Activated CD4-positive, alpha-beta T cell treated with anti-CD3 and anti-CD28 coated beads for 4 hours (primary cell): ENCODE measurements at places on chromosomes 4 and X.

DNA sequence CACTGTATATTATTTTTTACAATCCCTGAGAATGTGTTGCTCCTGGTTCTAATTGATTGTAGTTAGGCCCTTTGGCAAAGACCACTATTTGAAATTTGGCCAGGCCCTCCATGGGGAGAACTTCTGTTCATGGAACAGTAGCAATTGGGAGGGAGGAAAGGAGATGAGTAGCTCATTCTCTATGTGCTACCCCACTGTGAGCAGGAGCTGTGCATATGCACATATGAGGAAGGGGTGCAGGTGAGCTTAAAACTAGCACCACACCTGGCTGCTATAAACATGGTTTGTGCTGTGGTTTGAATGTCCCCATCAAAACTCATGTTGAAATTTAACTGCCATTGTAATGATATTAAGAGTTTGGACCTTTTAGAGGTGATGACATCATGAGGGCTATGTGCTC lies 1483.2 kb downstream of the PCDH7 start:
- DNase-seq: no peak

GRCh38 chr4:54118850-54119589 lies 19.1 kb downstream of the GSX2 start:
- DNase-seq: no peak

DNA sequence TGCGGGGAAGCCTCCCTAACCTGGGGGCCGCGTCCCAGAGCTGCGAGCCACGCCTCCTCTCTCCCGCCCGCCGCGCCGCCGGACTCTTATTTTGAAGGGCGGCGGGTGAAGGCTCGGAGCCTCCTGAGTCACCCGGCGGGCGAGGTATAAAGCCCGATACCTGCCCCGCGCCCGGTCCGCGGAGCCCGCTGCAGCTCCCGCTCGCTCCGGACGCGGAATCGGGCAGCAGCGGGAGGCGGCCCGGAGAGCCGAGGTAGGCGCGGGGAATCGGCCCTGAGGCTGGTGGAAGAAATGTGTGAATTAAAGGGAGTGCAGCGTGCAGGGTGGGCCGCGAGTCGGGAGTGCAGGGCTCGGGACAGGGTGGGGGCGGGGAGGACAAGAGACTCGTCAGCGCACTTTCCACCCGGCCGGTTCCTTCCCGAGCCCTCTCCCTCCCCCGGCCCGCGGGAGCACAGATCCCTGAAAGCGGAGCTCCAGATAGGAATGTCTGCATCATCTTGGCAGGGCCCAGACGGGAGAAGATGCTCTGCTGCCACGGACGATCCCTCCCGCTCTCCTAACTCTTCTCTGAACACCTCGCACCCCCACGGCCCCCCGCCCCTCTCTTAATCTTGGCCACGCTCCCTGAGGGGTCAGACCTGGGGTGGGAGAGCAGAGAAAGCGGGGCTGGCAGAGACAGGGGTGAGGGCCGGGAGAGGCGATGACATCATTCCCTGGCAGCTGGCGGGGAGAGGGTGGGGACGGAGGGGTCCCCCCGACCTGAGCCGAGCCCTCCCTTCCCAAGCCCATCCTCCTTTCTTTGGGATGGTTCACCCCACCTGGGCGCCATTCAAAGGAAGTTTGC lies 177.9 kb downstream of the CBR4 start:
- peak; percentile 40 for DNase-seq

DNA sequence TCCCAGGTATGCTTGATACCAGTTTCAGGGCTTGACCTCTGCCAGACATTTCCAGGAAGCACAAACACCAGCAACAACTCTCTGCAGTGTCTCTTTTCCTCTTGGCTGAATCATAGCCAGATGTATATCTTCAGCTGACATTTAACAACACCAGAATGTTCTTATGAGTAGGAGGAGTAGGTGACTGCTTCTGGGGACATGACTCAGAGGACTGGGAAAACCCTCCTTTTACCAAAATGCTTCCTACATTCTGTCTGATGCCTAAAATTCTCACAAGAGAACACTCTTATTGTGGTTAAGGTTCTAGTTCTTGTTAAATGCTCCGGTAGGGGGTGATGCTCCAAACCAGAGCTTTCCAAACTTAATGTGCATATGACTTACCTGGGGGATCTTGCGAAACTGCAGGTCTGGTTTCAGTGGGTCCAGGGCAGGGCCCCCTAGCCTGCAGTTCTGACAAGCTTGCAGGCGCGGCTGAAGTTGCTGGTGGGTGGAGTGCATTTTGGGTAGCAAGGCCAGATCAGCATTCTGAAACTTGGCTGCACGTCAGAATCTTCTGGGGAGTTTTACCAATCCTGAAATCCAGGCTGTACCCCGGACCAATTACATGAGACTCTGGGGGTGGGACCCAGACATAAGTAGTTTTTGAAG lies 329.3 kb upstream of the RPS6KA3 start:
- DNase-seq: no peak

- DNase-seq: no peak
These were observed 20.8 kb upstream of the TMEM184C start for GRCh38 chr4:147596377-147596776.

GRCh38 chr4:109559625-109559982 lies 442 bp upstream of the MCUB start:
- DNase-seq: peak; percentile 36

DNA sequence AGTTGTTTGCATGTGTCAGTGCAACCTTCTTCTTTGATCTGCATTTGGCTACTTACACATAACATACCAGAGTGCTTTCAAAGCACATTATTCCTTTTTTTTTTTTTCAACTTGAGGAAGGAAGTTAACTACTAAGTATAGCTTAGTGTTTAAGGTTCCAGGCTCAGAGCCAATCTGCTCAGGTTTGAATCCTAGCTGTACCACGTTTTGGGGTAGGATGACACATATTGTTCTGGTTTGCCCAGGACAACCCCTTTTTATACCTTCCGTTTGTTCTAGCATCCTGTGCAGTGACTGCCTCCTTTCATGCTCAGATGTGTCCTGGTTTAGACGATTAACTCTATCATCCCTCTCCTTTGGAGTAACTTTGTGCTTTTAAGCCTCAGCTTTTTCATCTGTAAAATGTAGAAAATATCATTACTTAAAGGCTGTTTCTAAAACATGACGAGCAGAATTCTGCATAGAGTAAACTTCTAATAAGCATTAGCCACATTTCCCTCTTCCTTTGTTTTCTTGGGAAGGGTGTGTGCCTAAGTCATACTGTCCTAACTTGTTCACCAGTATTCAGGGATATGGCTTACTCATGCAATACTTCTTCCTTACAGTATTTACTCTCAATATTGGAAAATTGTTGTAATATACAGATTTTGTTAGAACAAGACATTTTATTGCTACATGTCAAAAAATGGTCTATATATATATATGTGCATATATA lies 281.3 kb downstream of the C4orf33 start:
- DNase-seq: no peak

DNA sequence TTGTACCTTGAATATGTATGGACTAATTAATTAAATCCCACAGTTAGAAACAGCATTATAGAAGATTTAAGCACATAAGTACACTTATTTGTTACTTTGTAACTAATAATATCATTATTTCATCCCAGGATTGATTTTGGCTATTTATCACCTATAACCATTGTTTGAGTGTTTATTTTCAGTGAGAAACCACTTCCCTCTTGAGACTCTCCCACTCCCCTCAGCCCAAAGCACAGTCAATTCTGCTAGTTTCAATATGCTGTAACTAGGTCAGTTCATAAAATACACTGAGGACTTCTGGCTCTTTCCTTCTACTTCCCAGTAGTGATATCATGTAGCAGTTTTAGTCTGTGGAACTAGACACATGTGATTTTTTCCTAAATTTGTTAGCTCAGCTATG lies 16.3 kb downstream of the OFD1 start:
- no peak for DNase-seq

DNA sequence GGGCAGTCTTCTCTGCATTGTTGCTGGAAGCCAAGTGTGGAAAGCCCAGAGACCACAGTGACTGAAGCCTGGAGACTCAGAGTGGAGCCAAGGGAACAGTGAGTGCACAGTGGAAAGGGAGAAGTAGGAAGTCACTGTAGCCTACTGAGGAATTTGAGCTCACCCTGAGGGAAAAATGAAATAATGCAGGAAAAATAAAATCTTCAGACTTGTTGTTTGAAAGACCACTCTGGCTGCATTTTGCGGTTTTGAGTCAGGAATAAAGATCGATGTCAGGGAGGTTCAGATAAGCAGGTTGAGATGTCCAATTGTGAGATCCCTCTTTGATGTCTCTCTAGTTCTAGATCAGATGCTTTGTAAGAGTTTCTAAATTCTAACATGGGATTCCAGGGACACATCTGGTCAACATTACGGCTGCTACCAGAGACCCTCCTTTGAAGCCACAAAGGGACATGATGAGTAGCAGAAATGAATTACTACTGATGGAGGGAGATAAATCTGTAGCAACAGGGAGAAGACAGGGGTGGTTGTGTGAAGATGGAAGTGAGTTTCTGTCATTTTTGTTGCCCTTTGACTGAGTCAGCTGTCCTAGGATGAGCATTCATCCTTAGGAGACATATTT lies 8.4 kb downstream of the ADH4 start:
- no peak for DNase-seq

GRCh38 chrX:133477986-133478385 lies 62.7 kb upstream of the GPC4 start:
- no peak for DNase-seq

DNA sequence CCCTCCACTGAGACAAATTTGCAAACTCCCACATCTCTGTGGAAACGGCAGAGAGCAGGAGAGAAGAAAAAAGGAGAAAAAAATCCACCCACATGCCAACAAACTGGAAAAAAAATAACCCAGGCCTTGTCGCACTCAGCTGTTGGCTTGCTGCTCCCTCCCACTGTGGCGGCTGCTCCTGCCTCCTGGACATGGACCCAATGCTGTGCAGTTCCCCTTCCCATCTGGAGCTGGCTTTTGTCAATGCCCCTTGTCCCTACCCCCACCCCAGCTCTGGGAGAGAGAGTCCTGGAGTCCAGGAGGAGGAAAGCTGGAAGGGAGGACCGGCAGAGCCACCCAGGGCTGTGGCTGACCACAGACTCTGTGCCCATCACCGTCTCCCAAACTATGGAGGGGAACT lies 50.8 kb upstream of the IQSEC2 start:
- no peak for DNase-seq

DNA sequence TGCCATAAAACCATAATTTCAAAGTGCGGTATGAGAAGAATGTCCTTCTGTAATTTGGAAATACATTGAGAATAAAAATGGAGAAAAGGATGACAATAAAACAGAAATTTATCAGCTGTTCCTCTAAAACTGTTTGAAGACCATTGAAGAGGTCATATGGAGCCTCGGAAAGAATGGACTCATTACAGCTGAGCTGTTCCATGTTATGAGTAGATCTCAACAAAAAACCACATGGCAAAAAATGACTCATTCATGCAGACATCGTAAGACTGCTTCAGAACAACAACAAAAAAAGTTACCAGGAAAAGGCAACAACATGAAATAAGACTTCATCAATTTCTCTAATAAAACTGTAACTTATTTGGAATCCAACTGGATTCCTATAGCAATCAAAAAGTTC lies 39.7 kb downstream of the AKAP4 start:
- no peak for DNase-seq

- DNase-seq: no peak
These were observed 164.2 kb upstream of the SPRY1 start for GRCh38 chr4:123232439-123232838.

GRCh38 chr4:55270481-55270880 lies 75.6 kb upstream of the SRD5A3 start:
- no peak for DNase-seq

DNA sequence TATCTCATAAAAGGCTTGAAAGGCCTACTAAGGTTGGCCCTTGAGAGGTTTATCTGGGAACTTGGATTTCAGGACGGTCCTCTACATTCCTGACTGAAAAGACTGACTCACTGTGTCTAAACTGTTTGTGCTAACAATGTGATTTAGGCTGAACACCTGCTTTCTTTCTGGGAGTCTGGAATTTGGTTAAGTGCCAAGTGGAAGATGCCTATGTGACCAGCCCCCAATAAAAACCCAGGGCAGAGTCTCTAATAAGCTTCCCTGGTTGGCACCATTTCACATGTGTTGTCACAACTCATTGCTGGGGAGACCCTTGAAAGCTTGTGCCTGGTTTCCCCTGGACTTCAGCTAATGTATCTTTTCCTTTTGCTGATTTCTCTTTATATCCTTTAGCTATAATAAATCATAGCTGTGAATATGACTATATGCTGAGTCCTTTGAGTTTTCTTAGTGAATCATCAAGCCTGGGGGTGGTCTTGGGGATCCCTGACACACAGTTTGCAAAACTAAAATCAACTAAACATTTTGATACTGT lies 55.1 kb downstream of the GPR82 start:
- DNase-seq: no peak

GRCh38 chrX:132470831-132471230 lies 18.0 kb downstream of the MBNL3 start:
- no peak for DNase-seq

GRCh38 chrX:15849555-15849954 lies 5.1 kb downstream of the AP1S2 start:
- DNase-seq: no peak

DNA sequence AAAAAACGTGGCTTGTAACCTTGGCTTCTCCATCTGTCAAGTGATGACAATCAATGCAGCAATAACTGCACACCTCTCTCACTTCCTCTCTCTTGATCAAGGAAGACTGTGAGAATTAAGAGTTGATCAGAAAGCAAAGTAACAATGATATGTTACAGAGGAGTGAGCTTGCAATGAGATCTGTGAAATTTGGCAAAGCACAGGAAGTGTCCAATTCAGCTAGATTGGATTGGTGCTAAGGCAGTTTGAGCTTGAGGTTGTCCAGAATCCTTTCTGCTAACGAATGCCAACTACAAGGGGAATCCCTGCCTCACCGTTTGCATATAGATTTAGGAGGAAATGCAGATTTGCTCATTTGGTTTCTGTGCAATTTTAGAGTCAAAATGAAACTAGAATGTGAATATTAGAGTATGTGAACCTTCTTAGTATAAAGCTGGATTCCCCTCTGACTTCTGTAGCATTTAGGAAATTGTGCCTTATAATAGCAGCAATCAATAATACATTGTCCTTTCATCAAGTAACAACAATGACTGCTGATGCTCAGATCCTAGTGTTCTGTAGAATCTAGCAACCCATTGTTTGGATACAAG lies 346.4 kb downstream of the PTTG2 start:
- no peak for DNase-seq

GRCh38 chrX:144681501-144681900 lies 565.8 kb upstream of the SPANXN1 start:
- no peak for DNase-seq

- DNase-seq: no peak
These were observed 49.5 kb upstream of the SETD7 start for GRCh38 chr4:139605516-139605915.
